ENCODE measurements at places on chromosomes 11 and 22. TPM values are rescaled to one million over a fixed set of nuclear protein-coding genes. Genes with fewer than 3 reads are reported as not detected.

DNA sequence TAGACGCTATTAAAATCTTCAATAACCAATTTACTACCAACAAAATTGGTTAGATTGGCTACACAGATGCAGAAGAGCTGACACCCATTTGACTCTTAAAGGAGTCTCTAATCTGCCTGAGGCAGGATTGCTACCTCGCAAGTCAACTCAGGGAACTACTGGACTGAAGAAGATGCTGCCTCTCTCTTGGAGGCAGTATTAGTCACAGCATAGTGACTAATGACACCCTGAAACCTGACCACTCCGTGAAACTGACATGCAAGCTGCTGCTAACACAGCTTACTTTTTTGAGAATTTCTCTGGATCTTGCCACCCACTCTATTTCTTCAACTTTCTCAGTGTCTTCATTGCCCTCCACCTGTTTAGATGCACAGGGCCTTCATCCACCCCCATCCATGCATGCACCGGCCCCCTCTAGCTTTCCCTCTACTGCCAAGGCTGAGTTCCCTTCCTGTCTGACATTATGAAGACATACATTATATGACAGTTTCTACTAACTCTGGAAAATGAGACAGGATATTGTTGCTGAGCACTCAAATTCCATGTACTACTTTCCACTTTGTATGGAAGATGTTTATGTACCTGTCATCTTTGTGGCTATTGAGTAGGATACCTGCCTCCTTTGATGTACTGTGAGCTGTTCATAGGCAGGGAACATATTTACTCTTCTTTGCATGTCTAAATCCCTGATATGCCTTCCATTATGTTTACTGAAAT is 183.2 kb downstream of the MSANTD4 start:
- H3K4me3 ChIP-seq, result no peak overlapping the region
- no peak for DNase-seq
- H3K27me3 ChIP-seq, result peaks cover 29% of the 10 kb centered on the region
- no peaks in the 10 kb centered on the region for H3K36me3 ChIP-seq
- H3K4me1 ChIP-seq, result no peaks in the 10 kb centered on the region

Gene VPREB1
- polyA plus RNA-seq, result 23.1 TPM

- H3K36me3 ChIP-seq, result no peaks in the 10 kb centered on the region
- DNase-seq, result no peak
- peaks cover under 1% of the 10 kb centered on the region for H3K27me3 ChIP-seq
Measured at GRCh38 chr22:28333088-28333487, 346.6 kb downstream of the TTC28 start.

- DNase-seq, result no peak
- no peaks in the 10 kb centered on the region for H3K4me1 ChIP-seq
- no peak overlapping the region for H3K27ac ChIP-seq
- H3K36me3 ChIP-seq, result no peaks in the 10 kb centered on the region
- H3K4me3 ChIP-seq, result no peak overlapping the region
Measured at GRCh38 chr11:11095831-11096723, 238.2 kb upstream of the ZBED5 start.

- H3K4me1 ChIP-seq, result no peaks in the 10 kb centered on the region
- DNase-seq, result no peak
- no peaks in the 10 kb centered on the region for H3K36me3 ChIP-seq
- H3K27ac ChIP-seq, result no peak overlapping the region
- H3K4me3 ChIP-seq, result no peak overlapping the region
- peaks cover 13% of the 10 kb centered on the region for H3K27me3 ChIP-seq
Measured at GRCh38 chr11:122172352-122173073, 56.5 kb upstream of the BLID start.

GRCh38 chr22:29323641-29324040 is 8.1 kb upstream of the RASL10A start:
- no peaks in the 10 kb centered on the region for H3K36me3 ChIP-seq
- H3K4me1 ChIP-seq, result peaks cover 8% of the 10 kb centered on the region
- no peak overlapping the region for H3K4me3 ChIP-seq
- DNase-seq, result no peak

GRCh38 chr11:85717429-85717828 is 31.4 kb upstream of the CCDC89 start:
- DNase-seq, result no peak
- no peaks in the 10 kb centered on the region for H3K36me3 ChIP-seq
- H3K27ac ChIP-seq, result no peak overlapping the region
- no peaks in the 10 kb centered on the region for H3K27me3 ChIP-seq
- H3K4me3 ChIP-seq, result no peak overlapping the region
- H3K4me1 ChIP-seq, result no peaks in the 10 kb centered on the region

DNA sequence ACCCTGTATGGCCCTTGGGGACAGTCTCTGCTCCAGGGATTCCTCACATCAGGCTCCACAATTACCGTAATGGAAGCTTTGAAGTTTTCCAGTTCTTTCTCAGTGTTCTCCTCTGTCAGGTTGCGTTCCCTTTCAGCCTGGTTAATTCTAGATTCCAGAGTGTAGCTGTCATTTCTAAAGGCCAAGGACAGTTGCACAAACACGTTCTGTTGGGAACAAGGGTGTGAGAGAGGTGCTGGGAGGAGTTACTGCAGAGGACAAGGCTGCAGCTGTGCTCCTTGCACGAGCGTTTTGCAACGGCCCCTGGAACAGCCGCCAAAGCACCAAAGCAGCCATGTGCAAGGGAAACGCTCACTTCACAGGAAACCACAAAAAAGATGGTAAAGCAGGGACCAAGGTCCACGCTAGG is 35.9 kb upstream of the LYVE1 start:
- H3K27me3 ChIP-seq, result no peaks in the 10 kb centered on the region
- no peak for DNase-seq
- peak overlapping the region; percentile 88 for H3K27ac ChIP-seq
- H3K4me1 ChIP-seq, result peaks cover 96% of the 10 kb centered on the region
- H3K4me3 ChIP-seq, result peak overlapping the region; percentile 13

DNA sequence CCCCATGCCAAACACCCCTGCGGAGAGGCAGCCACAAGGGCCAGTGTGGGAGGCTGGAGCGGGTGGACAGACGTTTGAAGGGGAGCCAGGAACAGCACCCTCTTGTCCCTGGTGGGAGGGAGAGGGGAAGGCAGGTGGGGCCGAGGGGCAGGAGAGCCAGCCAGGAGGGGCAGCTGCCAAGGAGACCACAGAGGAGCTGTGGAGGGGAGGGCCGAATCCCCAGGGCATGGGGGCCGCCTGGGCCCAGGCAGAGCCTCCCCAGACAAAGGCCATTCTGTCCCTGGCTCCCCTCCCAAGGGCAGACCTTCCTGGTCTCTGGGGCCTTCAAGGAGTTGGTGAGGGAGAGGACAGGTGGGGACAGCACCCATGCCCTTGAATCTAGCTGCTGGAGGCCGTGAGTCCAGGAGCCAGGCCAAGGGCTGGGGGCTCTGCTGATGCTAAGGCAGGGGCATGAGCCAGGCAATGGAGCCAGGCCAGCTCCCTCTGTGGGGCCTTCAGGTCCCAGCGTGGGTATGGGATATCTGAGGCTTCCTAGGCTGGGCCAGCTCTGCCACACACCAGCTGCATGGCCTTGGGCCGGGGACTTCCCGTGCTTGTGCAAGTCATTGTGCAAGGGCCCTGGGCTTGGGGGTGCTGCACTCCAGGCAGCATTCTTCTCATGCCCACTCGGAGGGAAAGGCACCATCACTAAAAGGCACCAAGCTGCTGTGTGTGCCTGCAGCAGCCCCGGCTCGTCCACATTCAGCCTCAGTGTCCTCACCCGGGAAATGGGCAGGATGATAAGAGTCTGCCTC is 11.4 kb downstream of the EMID1 start:
- no peaks in the 10 kb centered on the region for H3K4me1 ChIP-seq
- DNase-seq, result no peak
- H3K4me3 ChIP-seq, result no peak overlapping the region

DNA sequence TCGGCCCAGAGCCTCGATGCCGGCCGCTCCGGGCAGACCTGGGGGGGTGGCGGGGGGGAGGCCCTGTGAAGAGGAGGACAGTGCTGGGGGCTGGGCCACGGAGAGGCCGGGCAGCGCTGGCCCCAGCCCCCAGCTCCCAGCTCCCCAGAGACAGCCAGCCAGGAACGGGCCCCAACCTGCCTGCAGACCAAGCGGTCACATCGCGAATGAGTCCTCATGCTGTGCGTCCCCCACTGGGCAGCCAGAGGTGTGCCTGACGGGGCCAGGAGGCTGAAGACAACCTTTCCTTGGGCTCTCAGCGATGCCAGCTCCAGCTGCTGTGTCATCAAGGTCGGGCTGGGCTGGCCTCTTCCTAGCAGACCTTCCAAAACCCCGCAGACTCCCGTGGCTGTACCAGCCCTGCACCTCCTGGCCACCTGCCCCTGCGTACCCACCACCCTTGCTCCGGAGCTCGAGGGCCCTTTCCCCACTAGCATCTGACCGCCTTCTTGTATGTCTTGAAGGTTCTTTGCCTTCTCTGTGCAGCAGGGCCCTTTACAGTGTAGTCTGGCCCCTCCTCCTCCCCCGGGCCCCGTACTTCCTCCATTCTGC is 88.4 kb downstream of the CDKN1C start:
- peaks cover 13% of the 10 kb centered on the region for H3K4me1 ChIP-seq
- H3K27me3 ChIP-seq, result no peaks in the 10 kb centered on the region
- no peak for DNase-seq
- H3K4me3 ChIP-seq, result no peak overlapping the region
- peaks cover 27% of the 10 kb centered on the region for H3K36me3 ChIP-seq

Gene PRCP
- 176 TPM for polyA plus RNA-seq

GRCh38 chr11:64101461-64101860 is 64.5 kb downstream of the MACROD1 start:
- H3K4me1 ChIP-seq, result peaks cover 7% of the 10 kb centered on the region
- H3K27me3 ChIP-seq, result no peaks in the 10 kb centered on the region
- no peak overlapping the region for H3K4me3 ChIP-seq
- DNase-seq, result no peak

- H3K4me3 ChIP-seq, result no peak overlapping the region
- DNase-seq, result no peak
- H3K27ac ChIP-seq, result no peak overlapping the region
- no peaks in the 10 kb centered on the region for H3K4me1 ChIP-seq
- H3K27me3 ChIP-seq, result no peaks in the 10 kb centered on the region
- no peaks in the 10 kb centered on the region for H3K36me3 ChIP-seq
Measured at GRCh38 chr11:70158201-70158600, 44.9 kb upstream of the FADD start.

DNA sequence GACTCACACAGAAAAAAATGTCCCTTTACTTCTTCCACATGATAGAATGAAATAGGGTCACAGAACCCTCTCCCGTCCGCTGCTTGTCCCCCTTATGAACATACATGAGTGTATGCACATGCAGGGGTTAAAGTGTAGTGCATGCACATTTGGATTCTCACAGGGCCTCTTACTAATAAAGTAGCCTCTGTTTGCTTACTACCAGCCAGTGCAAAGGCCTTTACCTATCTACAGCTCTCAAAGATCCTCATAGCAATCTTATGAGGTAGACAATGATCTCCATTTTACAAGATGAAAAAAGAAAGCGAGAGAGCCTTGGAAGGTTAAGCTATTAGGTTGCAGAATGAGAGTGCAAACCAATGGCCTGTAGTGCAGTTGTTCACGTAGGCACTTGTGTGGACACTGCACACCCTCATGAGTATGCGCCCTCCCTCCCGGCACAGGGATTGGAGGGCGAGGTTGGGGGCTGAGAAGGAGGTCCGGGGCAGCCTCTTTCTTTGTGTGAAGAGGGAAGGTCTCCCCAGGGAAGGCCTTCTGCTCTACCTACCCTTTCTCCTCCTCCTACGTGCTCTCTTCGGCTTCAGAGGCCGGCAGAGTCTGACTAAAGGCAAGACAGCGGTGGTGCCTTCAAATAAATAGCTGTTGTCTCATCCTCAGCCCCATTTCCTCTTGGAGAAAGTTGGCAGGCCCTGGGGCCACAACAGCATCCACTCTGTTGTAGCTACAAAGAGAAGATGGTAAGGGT is 91.3 kb downstream of the CEP164 start:
- peaks cover 19% of the 10 kb centered on the region for H3K27me3 ChIP-seq
- H3K27ac ChIP-seq, result no peak overlapping the region
- no peaks in the 10 kb centered on the region for H3K4me1 ChIP-seq
- no peak for DNase-seq

- no peak within 1 kb of the TSS for H3K4me3 ChIP-seq
- peaks cover 13% of the 10 kb centered on the region for H3K4me1 ChIP-seq
- peaks cover 14% of the 10 kb centered on the region for H3K27me3 ChIP-seq
Measured at GRCh38 chr11:118304568-118305248, at the start of gene CD3E. Gene CD3E, plus strand, starts transcription at chr11:118304730. Its CDS starts 223 bp downstream, at chr11:118304953.

Gene C22orf31
- polyA plus RNA-seq, result not detected

DNA sequence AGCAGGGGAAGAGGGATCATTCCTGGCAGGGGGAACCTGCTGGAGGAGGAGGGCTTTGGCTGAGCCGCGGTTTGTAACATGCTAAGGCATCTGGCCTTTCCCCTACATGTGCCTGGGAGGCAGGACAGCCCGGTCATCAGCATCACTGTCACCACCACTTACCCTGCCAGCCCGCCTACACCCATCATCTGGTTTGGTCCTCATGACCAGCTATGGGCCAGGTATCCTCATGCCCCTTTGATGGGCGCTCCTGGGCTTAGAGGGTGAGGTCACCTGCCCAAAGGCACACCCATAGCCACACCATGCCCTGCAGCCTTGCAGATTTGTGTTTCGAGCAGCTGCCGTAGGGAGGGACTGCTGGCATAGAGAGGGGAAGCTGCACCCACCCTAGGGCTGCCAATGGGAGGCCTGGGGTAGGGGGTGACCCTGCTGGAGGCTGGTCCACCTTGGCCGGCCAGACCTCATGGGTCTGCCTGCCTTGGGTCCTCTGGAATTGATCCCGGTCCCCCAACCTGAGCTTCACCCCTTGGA is 2.6 kb downstream of the MRGPRF start:
- no peak overlapping the region for H3K4me3 ChIP-seq
- H3K4me1 ChIP-seq, result no peaks in the 10 kb centered on the region
- H3K36me3 ChIP-seq, result no peaks in the 10 kb centered on the region
- no peak for DNase-seq
- no peak overlapping the region for H3K27ac ChIP-seq

GRCh38 chr11:123892031-123892430 is 6.6 kb upstream of the TMEM225 start:
- DNase-seq, result no peak
- no peak overlapping the region for H3K4me3 ChIP-seq
- H3K27ac ChIP-seq, result no peak overlapping the region

Gene CRYAB
- polyA plus RNA-seq, result not detected

Gene PYGM
- polyA plus RNA-seq, result 2.8 TPM

- H3K4me1 ChIP-seq, result no peaks in the 10 kb centered on the region
- no peaks in the 10 kb centered on the region for H3K27me3 ChIP-seq
- no peak for DNase-seq
- no peak overlapping the region for H3K4me3 ChIP-seq
- H3K36me3 ChIP-seq, result no peaks in the 10 kb centered on the region
Measured at GRCh38 chr11:109644152-109644551, 222.2 kb downstream of the C11orf87 start.

- DNase-seq, result no peak
- H3K27ac ChIP-seq, result no peak overlapping the region
- H3K4me1 ChIP-seq, result no peaks in the 10 kb centered on the region
- no peak overlapping the region for H3K4me3 ChIP-seq
- peaks cover 60% of the 10 kb centered on the region for H3K27me3 ChIP-seq
- H3K36me3 ChIP-seq, result no peaks in the 10 kb centered on the region
Measured at GRCh38 chr11:125398475-125398874, 97.6 kb downstream of the FEZ1 start.

Gene CAPN1
- polyA plus RNA-seq, result 129 TPM

DNA sequence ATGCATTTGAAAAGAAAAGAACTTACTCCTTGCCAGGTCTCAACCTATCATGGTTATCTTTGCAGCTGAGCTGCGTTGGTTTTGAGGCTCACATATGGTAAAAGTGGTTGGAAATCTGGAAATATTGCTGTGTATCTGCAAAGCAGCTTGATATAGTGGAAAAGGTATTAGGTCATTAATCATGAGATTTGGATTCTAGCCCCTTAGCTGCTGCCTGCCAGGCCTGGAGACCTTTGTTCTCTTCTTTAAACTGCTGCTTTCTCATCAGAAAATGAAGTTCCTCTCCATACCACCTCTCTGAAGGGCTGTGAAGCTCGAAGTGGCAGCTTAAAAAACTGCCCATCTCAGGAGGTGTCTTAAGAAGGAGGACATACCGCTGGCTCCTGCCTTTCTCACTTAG is 5.7 kb downstream of the PPARA start:
- H3K4me1 ChIP-seq, result peaks cover 16% of the 10 kb centered on the region
- DNase-seq, result no peak
- peaks cover 8% of the 10 kb centered on the region for H3K36me3 ChIP-seq
